Natural killer cell treated with Interleukin-12 subunit alpha and Interleukin-12 subunit beta and Interleukin-15 and Interleukin-18, amount 100 ng/mL, for 72 hours (primary cell): ENCODE measurements at places on chromosomes 1 and 21.
A peak's percentile ranks its signal among the peaks of the same experiment; 100 is the strongest.

DNA sequence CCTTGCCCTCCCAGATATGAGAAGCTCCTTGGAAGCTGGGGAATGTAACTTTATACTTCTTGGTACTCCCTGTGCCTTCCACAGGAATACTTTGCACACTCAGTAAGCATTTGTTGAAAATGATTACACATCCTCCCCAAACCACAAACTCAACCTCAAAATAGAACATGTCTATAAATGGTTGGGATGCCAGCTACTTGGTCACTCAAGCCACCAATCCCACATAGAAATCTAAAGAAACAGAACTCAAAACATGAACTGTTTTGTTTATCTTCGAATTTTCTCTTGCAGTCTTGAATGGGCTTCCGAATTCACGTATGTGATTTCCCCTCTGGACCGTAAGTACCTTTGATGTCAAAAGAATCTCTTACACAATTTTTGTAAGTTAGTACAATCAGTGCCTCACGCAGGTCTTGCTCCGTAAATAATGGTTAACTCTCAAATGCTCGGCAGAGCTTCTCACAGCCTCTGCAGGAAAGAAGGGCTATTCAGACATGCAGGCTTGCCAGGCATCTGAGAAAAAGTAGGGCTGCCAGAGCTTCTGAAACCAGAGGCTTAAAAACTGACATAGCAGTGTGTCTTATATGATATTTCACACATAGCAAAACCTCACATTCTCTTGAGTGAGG lies 26.9 kb downstream of the SORT1 start:
- H3K4me3 ChIP-seq, result peak overlapping the region; percentile 2
- H3K4me1 ChIP-seq, result peaks cover 8% of the 10 kb centered on the region
- peaks cover 11% of the 10 kb centered on the region for H3K27me3 ChIP-seq
- DNase-seq, result no peak
- peak overlapping the region; percentile 38 for H3K27ac ChIP-seq

- H3K4me3 ChIP-seq, result no peak overlapping the region
- H3K36me3 ChIP-seq, result peaks cover 58% of the 10 kb centered on the region
- H3K27me3 ChIP-seq, result no peaks in the 10 kb centered on the region
- no peak for DNase-seq
- no peak overlapping the region for H3K27ac ChIP-seq
- no peaks in the 10 kb centered on the region for H3K4me1 ChIP-seq
Measured at GRCh38 chr1:246987083-246987690, 20.7 kb downstream of the ZNF695 start.

DNA sequence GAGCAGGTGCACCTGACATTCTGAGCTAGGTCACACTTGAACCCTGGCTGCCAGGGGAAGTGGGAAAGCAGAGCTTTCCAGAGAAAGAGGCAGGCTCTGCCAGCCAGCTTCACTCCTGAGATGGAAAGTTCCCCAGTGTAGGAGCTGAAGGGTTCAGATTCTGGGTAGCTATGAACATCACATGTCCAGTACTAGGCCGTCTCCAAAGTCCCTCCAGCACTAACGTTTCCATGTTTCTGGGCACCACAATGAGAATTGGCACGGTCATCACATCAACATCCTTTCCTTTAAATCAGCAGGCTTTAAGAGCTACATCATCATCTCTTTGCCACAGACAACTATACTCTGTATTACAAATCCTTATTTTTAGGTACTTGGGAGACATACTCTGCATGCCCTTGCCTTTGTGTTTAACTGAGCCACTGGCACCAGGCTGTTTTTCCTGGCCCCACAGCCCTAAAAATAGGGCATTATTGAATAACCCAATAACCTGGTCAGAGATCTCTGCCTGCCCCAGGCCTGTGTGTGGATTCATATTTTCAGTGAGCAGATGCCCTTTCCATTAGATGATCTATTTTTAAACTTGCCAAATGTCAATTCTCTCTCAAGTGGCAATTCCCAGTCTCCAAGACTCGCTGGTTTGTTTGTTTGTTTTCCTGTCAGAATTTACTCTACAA lies 35.4 kb upstream of the USP24 start:
- no peak overlapping the region for H3K4me3 ChIP-seq
- H3K27me3 ChIP-seq, result no peaks in the 10 kb centered on the region
- no peak for DNase-seq
- H3K4me1 ChIP-seq, result peaks cover 3% of the 10 kb centered on the region
- no peak overlapping the region for H3K27ac ChIP-seq
- H3K36me3 ChIP-seq, result no peaks in the 10 kb centered on the region

- no peaks in the 10 kb centered on the region for H3K27me3 ChIP-seq
- DNase-seq, result no peak
- no peaks in the 10 kb centered on the region for H3K4me1 ChIP-seq
- no peak overlapping the region for H3K4me3 ChIP-seq
- no peak overlapping the region for H3K27ac ChIP-seq
Measured at GRCh38 chr1:233728721-233729120, 114.8 kb downstream of the KCNK1 start.

DNA sequence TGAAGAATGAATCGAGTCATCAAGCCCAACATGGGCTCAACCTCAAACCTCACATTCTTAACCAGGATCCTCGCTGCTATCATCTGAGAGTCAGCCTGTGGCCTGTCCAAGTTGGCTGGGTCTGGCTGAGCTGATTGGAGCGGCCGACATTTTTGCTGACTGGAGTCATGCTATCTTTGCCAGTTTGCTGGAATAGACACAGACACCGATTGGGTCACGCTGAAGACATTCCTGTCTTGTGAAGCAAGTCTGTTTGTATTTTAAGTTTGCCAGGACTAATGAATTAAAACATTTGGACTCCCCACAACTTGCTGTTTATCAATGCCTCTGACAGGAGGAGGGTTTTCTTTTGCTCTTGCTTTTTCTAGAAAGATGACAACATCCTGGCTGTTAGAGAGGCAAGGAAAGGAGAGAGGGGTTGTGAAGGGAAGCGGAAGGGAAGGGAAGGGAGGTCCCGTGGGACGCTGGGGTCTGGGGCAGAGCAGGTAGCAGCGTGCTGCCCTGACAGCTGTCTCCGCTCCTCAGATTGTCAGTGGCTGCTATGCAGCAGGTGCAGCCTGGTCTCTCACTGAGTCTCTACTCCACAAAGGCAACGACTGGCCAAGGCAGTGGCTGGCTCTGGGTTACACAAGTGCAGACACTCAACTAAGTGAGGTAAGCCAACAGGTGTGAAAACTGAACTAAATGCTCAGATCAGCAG lies at the start of gene MAP3K7CL:
MAP3K7CL (plus strand) TSS at position 375 of the 700 bp plus-strand sequence. CDS start 2,701 bp downstream, outside the sequence.
- no peaks in the 10 kb centered on the region for H3K27me3 ChIP-seq
- no peak for DNase-seq
- no peaks in the 10 kb centered on the region for H3K4me1 ChIP-seq
- no peaks in the 10 kb centered on the region for H3K36me3 ChIP-seq
- H3K4me3 ChIP-seq, result no peak within 1 kb of the TSS

- H3K27ac ChIP-seq, result no peak overlapping the region
- H3K4me1 ChIP-seq, result no peaks in the 10 kb centered on the region
- no peaks in the 10 kb centered on the region for H3K36me3 ChIP-seq
- peaks cover 14% of the 10 kb centered on the region for H3K27me3 ChIP-seq
- no peak for DNase-seq
Measured at GRCh38 chr1:95095833-95096217, 21.3 kb upstream of the TLCD4 start.

DNA sequence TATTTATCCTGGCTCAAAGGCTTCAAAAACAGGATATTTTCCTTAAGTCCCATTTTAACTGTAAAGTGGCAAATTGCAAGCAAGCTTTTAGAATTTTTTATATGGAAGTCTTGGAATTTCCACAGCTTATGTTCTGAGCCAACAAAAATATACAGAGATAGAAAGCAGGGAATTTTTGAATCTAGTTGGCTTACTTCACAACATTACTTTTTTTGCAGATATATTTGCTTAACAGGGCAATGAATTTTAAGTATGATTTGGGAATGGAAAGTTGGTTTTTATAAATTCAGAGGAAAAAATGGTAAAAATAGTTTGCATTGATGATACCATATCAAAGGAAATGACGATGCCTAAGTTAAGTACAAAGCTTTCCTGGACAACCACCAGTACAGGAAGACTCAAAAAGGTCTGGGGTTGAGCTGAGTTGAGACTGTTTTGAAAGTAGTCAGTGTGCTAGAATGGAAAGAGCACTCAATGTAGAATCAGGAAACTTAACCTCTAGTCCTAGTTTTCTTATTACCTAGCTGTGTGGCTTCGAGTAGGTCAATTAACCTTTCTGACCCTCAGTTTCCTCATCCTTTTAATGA lies 11.0 kb upstream of the VCAM1 start:
- H3K27me3 ChIP-seq, result no peaks in the 10 kb centered on the region
- H3K4me3 ChIP-seq, result no peak overlapping the region
- DNase-seq, result no peak
- H3K36me3 ChIP-seq, result peaks cover 6% of the 10 kb centered on the region

- H3K36me3 ChIP-seq, result no peaks in the 10 kb centered on the region
- H3K4me3 ChIP-seq, result no peak overlapping the region
- H3K27ac ChIP-seq, result no peak overlapping the region
- peak; percentile 61 for DNase-seq
Measured at GRCh38 chr1:31183927-31184554, 55.6 kb downstream of the NKAIN1 start.

DNA sequence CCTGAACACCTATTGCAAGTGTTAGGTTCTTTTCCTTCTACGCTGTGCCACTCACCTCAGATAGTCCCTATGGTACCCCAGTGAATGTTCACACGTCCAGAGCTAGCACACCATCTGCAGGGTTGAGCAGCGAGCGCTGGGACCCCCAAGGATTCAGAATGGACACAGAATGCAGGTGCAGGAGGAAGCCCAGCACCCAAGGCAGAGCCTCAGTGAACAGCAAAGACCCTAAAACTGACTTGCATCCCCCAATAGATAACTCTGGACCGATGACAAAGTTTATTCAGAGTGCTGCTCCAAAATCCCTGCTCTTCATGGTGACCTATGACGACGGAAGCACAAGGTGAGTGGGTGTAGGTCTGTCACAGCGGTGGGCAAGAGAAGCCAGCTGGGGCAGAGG lies 15.1 kb upstream of the MX2 start:
- no peak for DNase-seq
- H3K4me3 ChIP-seq, result no peak overlapping the region
- H3K36me3 ChIP-seq, result peaks cover 7% of the 10 kb centered on the region
- H3K4me1 ChIP-seq, result no peaks in the 10 kb centered on the region
- H3K27ac ChIP-seq, result no peak overlapping the region

- peak overlapping the region; percentile 71 for H3K27ac ChIP-seq
- no peaks in the 10 kb centered on the region for H3K36me3 ChIP-seq
- peaks cover 43% of the 10 kb centered on the region for H3K27me3 ChIP-seq
- H3K4me3 ChIP-seq, result peak overlapping the region; percentile 91
Measured at GRCh38 chr1:197903196-197903514, 725 bp downstream of the C1orf53 start.

GRCh38 chr1:33414879-33415278 lies 16.0 kb downstream of the PHC2 start:
- peaks cover 23% of the 10 kb centered on the region for H3K36me3 ChIP-seq
- H3K27me3 ChIP-seq, result peaks cover 44% of the 10 kb centered on the region
- H3K4me1 ChIP-seq, result no peaks in the 10 kb centered on the region
- H3K27ac ChIP-seq, result no peak overlapping the region

DNA sequence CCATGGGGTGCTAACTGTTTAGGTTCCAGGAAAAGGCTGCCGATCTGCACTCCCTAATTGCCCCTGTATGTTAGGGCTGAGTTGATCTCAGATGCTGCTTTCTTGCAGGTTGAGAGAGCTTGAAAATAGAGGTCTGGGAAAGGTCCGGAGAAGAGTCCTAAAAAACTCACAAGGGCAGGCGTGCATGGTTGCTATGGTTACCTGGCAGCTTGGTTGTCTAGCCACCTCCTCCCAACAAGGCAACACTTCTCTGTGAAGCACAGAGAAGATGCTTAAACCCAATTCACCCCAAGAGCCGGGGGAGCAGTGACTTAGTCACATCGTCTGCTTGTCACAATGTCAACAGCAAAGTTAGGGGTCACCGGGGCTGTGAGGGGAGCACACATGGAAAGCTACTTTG lies 31.0 kb upstream of the LRRC52 start:
- no peak for DNase-seq
- H3K4me1 ChIP-seq, result no peaks in the 10 kb centered on the region
- H3K27me3 ChIP-seq, result no peaks in the 10 kb centered on the region
- H3K36me3 ChIP-seq, result no peaks in the 10 kb centered on the region
- H3K4me3 ChIP-seq, result no peak overlapping the region

DNA sequence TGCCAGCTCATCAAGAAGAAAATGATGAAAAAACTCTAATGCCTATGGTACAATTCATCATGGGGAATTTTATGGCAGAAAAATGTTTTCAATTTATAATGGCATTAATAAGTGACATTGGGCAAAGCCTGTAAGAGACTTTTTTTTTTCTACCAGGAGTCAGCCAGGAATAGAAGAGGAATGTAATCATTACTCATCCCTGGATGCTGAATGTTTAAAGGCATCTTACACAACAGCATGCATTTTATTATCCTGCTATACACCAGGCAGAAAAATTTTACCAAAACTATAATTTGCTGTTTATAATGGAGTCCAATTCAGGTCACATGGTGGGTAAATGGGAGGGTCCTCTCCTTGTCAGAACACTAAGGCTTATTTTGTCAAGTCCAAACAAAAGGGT lies 189.9 kb upstream of the BEND5 start:
- H3K27ac ChIP-seq, result no peak overlapping the region
- no peak overlapping the region for H3K4me3 ChIP-seq
- H3K27me3 ChIP-seq, result no peaks in the 10 kb centered on the region
- no peaks in the 10 kb centered on the region for H3K4me1 ChIP-seq
- DNase-seq, result no peak
- no peaks in the 10 kb centered on the region for H3K36me3 ChIP-seq

DNA sequence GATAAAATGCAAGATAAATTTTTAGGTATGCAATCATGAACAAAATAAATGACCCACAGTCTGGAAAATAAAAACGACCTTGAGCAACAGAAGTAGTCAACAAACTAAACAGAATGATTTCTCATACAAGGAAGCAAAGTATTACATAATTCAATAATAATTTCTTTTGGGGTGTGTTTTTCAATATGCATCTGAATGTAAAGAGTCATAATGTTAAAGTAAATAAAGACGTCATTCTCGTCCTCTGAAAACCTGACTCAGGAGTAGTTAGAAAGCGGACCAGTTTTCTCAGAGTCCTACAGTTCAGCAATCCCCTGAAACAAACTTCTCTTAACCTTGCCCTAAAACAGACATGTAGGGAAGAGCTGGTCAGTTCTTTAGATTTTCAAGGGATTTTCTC lies 18.6 kb downstream of the CDC42BPA start:
- H3K27me3 ChIP-seq, result peaks cover 7% of the 10 kb centered on the region
- no peak overlapping the region for H3K4me3 ChIP-seq
- H3K27ac ChIP-seq, result no peak overlapping the region
- H3K36me3 ChIP-seq, result no peaks in the 10 kb centered on the region
- no peaks in the 10 kb centered on the region for H3K4me1 ChIP-seq

- no peaks in the 10 kb centered on the region for H3K27me3 ChIP-seq
- H3K36me3 ChIP-seq, result peaks cover 23% of the 10 kb centered on the region
- no peak overlapping the region for H3K27ac ChIP-seq
- peaks cover 9% of the 10 kb centered on the region for H3K4me1 ChIP-seq
Measured at GRCh38 chr1:111496398-111496797, 7.0 kb downstream of the ADORA3 start.

GRCh38 chr1:7879228-7879627 lies 26.4 kb upstream of the UTS2 start:
- no peaks in the 10 kb centered on the region for H3K27me3 ChIP-seq
- H3K4me3 ChIP-seq, result no peak overlapping the region
- H3K4me1 ChIP-seq, result peaks cover 8% of the 10 kb centered on the region
- no peak overlapping the region for H3K27ac ChIP-seq
- no peak for DNase-seq
